NCI-H1417 treated with DMSO at 0.1 percent for 48 hours (cell line): ENCODE measurements at places on chromosomes 6 and 20.

GRCh38 chr20:59731376-59731775 lies 127.0 kb downstream of the PHACTR3 start:
- no peak for DNase-seq

DNA sequence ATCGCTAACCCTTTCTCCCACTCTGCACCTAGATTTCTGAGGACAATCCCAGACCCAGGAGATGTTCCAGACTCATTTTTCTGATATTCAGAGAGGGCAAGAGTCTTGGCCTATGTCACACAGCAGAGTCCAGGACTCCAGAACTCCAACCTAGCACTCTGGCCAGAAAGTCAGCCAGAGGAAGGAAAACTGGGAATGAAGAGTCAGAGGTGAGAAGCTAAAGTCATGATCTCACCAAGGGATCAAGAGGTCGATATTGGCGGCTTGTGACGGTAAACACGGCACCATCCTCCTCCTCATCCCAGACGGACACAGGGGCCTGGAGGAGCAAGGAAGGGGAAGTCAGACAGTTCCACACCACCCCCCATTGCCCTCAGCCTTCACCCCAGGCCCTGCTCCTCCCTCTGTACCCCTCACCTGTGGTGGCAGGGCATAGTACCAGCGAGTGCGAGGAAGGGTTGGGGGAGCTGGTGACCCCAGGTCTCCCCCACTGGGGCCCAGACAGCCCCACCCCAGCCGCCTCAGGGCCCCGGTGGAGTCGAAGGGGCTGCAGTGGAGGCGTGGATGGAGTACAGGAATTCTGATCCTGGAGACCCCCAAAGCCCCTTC lies 1.8 kb downstream of the RGL2 start:
- DNase-seq, result no peak

DNA sequence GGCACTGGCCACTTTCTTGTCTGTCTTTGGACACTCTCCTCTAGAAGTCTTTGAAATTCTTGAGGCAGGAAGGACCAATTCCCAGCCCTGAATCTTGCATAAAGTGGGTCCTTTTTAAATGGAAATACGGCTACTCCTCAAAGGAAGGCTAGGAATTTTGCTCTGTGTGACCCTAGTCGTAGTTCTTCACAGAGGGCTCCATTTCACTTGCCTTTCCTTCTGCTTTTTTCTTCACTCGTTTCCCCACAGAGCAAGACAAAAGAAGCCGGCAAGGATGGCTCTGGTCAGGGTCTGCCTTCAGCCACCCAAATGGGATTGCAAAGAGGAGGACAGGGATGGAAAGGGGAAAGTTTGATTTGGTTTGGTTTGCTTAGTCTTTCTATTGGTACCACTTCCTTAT lies 25.8 kb downstream of the HLA-E start:
- DNase-seq, result no peak

GRCh38 chr20:15692570-15692969 lies 880.7 kb downstream of the KIF16B start:
- DNase-seq, result no peak

DNA sequence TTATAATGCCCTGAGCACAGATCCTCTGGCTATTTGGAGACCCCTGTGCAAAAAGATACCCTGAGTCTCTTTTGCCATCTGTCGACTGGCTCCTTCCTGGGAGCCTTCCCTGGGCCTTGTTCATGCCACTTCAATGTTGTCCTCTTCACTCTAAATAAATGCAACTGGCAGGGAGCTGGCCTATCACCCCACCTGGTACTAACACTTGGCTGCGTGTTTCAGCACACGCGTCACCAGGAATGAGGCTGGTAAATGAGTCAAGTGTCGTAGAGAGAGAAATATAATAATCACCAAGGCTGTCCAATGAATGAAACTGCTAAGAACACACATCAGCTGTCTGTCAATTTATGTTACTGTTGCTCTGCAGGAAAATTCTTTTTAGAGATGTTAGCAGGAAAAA lies 374.6 kb upstream of the JARID2 start:
- no peak for DNase-seq

- no peak for DNase-seq
Observed at GRCh38 chr6:105896052-105896820, 189.9 kb upstream of the PRDM1 start.

DNA sequence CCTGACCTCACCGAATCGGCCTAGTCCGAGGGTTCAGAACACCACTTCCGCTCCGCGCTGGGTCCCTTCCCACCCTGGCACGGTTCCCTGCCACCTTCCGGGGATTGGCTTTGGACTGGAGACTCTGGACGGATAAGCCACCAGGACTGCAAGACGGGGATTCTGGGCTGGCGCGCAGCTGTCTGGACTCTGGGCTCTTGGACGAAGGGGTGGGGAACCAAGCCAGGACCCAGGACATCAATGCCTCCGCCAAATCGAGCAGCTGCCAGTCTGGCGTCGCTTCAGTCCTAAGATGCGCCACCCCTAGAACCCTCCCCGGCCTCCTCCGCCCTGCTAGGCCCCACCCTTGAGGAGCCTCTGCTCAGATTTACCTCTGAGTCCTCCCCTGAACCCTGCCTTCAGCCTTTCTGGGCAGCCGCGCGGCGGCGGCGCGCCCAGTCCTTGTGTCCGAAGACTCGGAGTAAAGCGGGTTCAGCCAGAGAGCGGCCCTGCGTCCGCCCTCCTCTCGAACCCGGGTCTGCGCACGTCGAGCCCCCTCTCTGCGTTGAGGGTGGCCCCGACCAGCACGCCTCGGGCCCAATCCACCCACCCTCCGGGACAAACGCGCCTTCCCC lies 1.2 kb downstream of the KCNK17 start:
- no peak for DNase-seq

- no peak for DNase-seq
Observed at GRCh38 chr6:108565091-108565766, 4.5 kb downstream of the FOXO3 start.

- no peak for DNase-seq
Observed at GRCh38 chr6:35470663-35471120, 2.5 kb downstream of the RPL10A start.

- no peak for DNase-seq
Observed at GRCh38 chr6:165383323-165383722, 73.9 kb upstream of the C6orf118 start.

DNA sequence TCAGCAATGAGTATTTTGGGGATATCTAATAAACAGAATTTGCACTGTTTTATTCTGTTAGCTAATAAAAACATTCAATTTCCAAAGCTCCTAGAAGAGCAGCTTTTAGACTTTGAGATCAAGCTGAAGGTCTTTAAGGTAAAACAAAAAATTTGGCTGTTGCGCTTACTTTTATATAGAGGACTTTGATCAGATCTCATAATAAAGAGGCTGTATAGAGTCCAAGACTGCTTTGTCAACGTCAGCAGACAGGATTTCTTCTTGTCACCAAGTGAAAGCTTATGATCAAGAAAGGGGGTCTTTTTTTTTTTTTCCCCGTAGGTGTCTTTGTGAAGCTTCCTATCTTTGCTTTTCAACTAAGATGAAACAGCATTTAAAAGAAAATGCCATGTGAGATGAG lies 556.5 kb upstream of the SLC35B3 start:
- no peak for DNase-seq

- no peak for DNase-seq
Observed at GRCh38 chr6:101777646-101778045, 384.1 kb downstream of the GRIK2 start.

GRCh38 chr20:63628246-63628975 lies 1.5 kb upstream of the GMEB2 start:
- DNase-seq, result peak; percentile 45

DNA sequence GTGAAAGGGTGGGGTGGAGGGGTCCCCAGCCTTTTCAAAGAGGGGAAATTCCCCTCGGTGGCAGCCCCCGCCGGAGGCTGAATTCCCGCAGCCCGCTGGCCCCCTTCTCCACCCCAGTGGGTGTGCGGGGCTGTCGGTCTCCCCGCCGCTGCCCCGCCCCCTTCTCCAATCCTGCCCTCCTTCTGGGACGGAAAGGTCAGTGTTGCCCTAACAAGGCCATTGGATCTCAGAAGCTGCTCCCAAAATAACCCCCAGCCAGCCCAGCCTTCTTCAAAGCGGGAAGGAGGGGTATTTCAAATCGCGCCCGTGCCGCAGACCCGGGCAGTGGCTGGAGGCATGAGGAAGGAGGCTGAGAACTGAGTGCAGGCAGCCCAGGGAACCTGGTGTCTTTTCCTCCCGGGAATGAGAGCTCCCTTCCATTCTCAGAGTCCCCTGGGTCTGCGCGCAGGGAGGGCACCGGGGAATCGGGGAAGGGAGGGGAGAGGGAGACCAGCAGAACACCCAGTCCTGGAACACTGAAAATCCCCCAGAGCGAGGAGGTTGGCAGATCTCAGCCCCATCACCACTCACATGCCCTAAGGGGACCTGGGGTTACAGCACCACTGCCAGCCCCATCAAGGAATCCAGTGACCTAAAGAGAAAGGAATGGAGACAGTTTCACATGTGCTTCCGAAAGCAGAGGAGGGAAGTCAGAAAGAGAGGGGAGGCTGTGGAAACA lies at the start of gene JPH2:
Gene JPH2, minus strand, starts transcription at position 135 of the 718 bp plus-strand sequence. CDS start 483 bp downstream, outside the sequence.
- DNase-seq, result no peak

GRCh38 chr20:46979603-46980241 lies 85.1 kb downstream of the EYA2 start:
- no peak for DNase-seq

GRCh38 chr6:164419099-164419498 lies 890.3 kb downstream of the C6orf118 start:
- no peak for DNase-seq

DNA sequence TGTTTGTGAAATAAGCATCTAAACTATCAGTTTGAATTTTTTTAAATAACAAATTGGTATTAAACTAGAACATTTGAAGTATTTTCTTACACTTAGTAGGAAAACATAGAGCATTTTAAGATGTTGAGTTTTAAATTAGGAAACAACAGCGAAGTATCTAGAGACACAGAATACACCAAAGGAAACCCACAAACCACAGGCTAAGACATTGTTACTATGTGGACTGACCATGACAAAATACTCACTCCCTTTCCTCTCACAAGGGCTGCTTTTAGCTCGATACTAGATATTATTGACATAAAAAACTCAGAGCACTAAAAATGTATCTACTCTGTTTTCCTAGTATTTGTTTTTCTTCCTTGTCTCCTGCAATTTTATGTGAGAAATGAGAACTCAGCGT lies 266.0 kb upstream of the CITED2 start:
- DNase-seq, result no peak

DNA sequence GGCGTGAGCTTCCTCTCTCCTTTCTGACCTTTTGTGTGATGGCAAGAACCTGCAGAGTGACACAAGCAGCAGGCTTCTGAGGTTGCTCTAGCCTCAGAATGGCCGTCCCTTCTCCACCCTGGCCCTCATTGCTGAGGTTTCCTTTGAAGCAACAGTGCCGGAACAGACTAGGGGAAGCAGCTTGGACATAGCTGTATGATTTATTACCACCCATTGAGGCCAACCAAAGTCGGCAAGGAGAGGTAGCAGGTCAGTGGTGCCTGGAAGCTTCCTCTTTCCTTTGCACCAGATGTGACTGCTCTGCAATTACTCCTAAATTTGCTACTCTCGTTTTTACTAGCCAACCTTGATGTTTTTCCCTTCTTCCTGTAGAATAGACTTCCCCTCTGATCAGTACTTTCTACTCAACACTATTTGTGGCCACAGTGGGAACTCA lies 31.4 kb downstream of the PTPN1 start:
- DNase-seq, result no peak

DNA sequence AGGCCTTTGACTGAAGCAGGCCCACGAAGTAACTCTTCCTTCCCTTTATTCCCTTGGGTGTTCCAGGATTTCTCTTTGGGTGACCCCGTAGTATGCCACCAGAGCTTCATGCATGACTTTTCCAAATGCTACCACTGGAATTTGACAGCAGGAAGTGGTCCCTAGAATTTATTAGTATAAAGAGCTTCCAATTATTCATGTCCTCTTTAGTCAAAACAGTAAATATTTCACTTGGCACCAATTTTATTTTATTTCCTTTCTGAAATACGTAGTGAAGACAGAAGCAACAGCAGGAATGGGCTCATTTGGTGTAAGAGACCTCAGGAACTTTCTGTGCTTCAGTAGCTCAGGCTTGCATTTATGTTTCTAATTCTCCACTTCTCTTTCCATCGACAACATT lies 151.3 kb downstream of the LCA5 start:
- no peak for DNase-seq

DNA sequence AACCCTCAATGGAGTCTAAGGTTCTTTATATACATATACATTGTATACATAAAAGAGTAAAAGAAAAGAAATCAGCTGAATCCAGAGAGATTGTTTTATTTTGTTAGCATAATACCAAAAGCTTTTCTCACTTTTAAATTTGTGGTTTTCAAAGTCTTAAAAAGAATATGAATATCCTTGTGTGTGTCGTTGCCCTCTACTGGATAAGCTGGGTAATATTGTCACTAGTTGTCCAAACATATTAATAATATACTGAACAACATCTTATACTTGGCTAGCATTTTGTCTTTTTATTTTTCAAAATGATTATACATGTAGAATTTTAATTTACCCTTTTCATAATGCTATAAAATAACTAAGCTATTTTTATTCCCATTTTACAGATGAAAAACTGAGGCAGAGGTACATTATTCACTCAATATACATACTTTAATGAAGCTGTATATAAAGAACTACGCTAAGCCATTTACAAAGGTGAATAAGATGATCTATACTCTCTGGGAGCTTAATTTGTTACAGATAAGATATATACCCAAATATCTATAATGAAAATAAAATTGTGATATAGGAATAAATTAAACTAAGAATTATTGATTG lies 531.7 kb downstream of the TFAP2B start:
- DNase-seq, result no peak

DNA sequence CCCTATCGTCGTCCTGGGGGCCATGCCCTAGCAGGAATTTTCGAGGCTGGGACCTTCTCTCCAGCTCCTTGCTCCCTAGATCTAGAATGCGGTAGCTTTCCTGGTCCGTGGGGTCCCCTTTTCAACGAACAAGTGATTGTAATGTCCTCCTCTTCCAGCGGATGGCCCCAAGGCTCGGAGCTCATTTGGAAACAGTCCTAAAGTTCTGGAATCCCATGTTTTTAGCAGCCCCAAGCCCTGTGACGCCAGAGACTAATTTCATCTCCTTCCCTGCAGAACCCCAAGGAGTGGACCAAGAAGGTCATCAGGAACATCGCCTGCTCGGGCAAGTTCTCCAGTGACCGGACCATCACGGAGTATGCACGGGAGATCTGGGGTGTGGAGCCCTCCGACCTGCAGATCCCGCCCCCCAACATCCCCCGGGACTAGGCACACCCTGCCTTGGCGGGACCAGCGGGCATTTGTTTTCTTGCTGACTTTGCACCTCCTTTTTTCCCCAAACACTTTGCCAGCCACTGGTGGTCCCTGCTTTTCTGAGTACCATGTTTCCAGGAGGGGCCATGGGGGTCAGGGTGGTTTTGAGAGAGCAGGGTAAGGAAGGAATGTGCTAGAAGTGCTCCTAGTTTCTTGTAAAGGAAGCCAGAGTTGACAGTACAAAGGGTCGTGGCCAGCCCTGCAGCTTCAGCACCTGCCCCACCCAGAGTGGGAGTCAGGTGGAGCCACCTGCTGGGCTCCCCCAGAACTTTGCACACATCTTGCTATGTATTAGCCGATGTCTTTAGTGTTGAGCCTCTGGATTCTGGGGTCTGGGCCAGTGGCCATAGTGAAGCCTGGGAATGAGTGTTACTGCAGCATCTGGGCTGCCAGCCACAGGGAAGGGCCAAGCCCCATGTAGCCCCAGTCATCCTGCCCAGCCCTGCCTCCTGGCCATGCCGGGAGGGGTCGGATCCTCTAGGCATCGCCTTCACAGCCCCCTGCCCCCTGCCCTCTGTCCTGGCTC lies 48.5 kb downstream of the PYGB start:
- no peak for DNase-seq

GRCh38 chr20:2796011-2796660 lies 4.3 kb downstream of the CPXM1 start:
- no peak for DNase-seq

- no peak for DNase-seq
Observed at GRCh38 chr20:62675877-62676260, 32.8 kb upstream of the NTSR1 start.

- DNase-seq, result no peak
Observed at GRCh38 chr6:145199961-145200360, 535.4 kb downstream of the EPM2A start.
